ENCODE measurements at places on chromosomes 11 and 22. TPM values are rescaled to one million over a fixed set of nuclear protein-coding genes. Genes with fewer than 3 reads are reported as not detected.

NRGN gene
- 0.20 TPM for total RNA-seq

DEFB131B gene
- not detected for total RNA-seq

AAMDC gene
- total RNA-seq: 32.2 TPM

NCF4 gene
- not detected for total RNA-seq

Data from smooth muscle cell of the pulmonary artery (primary cell).